ENCODE measurements at places on chromosomes 4 and X.

DNA sequence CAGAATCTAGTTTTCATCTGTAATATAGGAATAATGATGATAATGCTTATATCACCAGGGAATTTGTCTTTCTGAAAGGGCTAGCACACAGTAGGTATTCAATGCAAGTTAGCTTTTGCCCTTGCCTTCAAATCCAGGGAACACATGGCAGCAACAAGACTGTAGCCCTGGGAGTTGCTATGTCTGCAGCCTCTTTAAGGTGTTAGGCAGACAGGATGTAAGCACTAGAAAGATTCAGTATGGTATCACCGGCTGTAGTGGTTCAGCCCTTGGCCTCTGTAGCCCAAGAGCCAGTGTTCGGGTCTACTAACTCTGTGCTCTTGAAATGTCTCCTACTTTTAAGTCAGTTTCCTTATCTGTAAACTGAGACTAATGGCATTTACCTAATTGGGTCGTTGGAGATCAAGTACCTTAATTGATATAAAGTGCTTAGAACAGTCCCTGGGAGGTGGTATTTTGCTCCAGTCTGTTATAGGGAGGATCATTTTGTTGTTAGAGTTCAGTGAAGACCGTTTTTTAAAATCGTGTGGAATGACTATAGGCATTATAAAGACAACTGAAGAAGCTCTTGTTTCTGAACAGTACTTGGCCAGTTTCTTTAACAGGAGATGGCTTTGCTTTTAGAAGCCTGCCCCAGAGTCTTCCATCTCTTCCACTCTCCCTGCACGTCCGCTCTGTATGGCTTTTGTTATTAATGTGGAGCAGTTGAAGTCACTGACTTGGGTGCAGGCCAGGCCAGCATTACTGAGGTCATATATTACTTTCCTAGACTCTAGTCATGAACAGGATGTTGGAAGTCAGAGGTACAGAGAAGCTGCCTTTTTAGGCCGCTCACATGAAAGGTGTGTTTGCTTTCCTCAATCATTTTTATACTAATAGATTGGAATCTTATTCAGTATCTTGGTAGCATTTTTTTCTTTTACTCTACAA, 44.8 kb downstream of the GAB1 start:
- peak; percentile 87 for DNase-seq

DNA sequence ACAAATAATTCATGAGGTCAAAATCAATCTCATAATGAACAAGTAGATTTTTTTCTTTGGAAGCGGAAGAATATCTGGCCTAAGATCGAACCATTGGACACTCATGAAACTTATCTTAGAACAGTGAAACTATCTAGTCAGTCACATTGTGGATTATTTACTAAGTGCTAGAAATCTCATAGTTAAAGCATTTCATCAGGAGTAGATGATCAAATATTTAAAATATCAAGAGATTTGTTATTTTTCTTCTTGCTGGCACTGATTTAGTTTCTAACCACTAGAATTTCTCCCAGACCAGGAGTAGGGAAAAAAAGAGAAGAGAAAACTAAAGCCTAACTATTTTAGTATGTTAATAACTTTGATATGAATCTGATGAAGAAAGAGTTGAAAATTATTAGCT, 105.5 kb downstream of the SHROOM3 start:
- no peak for DNase-seq

DNA sequence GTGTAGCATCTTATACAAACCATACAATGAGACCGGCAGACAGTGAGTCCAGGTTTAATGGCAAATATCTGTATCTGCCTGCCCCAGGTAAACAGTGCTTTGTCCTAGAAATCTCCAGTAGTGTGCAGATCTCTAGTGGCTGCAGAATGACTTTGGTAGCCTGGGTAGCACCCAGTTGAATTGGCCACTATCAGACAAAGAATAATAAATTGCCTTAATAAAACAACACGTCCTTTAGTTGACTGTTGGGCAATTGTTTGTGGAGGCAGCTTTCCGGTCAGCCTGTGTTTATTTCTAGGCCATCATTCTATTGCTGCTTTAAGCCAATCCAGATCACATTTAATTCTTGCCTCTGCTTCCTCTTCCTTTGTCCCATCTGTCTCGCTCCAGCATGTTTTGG, 52.5 kb downstream of the SNX25 start:
- DNase-seq, result no peak

- no peak for DNase-seq
Observed at GRCh38 chrX:16978193-16978984, 31.9 kb downstream of the REPS2 start.

GRCh38 chr4:84312426-84313012, 186.6 kb downstream of the NKX6-1 start:
- DNase-seq, result peak; percentile 33

DNA sequence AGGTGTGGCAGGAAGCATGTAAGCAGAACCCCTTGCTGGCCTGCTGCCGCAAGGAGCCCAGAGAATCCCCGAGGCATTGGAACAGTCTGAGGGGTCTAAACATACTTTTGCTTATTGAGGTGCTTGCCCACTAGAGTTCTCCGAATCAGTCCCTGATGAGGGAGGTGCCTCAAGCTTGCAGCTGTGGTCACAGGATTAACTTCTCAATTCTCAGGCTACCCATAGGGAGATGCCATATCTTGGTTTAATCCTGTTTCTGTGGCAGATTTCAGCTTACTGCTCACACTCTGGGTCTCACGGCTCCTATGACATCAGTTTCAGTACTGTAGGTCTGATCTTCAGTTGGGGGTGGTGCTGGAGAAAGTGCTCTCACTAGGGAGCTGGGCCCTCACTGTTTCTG, 39.9 kb downstream of the CCNG2 start:
- no peak for DNase-seq

GRCh38 chrX:25039036-25039435, 23.3 kb upstream of the ARX start:
- no peak for DNase-seq

DNA sequence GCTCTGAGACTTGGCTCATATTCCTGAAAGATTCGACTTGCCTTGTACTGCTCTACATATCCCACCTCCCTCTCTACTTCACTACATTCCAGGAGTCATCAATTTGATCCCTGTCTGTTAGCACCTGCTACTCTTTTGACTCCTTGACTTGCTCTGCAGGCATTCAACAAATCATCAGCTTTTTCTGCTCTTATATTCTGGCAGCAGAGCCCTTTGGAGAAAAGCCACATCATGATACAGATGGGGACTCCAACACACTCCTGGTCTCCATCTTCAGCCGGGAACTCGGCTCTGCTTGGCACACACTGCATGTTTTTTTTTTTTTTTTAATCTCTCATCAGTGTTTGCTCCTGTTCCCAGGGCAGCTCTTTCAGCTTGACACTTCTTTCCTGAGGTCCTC, 293.2 kb upstream of the LCORL start:
- no peak for DNase-seq

DNA sequence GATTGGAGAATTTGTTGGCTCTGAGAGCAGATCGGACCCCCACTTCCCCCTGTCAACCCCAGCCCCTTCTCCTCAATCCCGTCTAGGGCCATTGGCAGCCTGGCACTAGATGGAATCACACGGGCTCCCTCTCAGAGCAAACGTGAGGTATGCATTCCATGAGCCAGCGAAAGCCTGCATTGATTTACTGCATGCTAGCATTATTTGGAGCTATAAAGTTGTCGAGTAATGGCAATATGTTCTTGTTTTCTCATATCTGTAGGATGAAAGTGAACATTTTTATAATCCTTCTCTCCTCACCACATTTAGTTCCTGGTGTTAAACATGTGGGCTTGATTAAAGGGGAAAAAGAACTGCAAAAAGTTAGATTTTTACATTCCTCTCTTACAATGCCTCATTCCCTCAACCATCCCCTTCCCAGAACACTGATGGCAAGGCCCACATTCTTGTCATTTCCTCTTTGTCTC, 159.2 kb downstream of the SPRY1 start:
- no peak for DNase-seq

DNA sequence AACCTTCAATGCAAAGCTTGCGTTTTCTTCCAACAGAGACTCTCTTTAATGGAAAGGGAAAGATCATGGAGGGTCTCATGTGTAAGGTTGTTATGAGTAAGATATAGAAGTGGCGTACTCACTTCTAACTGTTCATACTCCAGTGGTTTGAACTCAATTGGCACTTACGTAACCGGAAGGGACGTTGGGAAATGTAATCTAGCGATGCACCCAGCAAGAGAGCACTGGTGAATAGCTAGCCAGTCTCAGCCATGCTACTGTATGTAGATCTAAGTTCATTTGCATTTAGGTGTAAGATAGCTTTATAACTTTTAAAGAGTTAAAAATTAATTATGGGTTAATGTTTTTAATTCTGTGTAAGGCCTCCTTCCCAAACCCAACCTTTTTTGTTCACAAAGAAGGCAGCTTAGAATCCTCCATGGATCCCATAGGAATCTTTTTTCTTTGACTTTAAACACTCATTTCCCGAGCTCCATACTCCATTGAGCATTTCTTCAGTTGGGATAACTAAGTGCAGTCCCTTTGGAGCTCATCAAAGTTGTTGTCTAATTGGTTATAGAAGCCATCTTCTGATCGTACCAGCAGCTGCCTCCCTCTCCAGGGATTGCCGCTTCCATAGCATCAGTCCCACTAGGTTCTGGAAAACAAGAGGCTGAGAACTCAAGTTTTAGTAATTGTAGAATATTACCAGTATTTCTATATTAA, 191.1 kb downstream of the RAPGEF2 start:
- no peak for DNase-seq

GRCh38 chrX:123489011-123489410, 243.8 kb downstream of the THOC2 start:
- DNase-seq, result no peak

DNA sequence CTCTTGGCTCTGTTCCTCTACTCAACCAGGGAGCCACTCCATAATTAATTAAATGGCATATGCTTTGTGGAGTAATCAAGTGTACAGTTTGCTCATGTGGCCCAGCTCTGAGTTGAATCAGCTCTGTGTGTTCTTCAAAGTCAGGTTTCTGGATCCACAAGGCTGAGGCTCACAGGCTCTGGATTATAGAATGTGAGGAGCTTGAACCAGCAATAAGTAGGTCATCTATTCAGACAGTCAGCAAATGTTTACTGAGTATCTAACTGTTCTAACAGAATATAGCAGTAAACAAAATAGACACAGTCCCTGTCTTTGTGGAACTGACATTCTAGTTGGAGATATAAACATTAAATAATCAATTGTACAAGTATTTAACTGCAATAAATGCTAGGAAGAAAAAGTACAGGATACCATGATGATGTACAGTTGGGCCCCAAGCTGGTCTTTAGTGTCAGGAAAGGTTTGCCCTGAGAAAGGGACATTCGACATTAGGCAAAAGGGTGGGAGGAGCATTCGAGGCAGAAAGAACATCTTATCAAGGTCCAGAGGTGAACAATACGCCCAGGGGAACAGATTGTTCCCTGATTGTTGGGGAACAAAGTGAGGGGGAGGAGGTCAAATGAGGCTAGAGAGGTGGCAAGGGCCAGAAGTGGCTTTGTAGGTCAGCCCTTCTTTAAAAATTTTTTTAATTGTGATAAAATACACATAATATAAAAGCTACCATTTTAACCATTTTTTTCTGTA, 20.5 kb upstream of the TSR2 start:
- no peak for DNase-seq

DNA sequence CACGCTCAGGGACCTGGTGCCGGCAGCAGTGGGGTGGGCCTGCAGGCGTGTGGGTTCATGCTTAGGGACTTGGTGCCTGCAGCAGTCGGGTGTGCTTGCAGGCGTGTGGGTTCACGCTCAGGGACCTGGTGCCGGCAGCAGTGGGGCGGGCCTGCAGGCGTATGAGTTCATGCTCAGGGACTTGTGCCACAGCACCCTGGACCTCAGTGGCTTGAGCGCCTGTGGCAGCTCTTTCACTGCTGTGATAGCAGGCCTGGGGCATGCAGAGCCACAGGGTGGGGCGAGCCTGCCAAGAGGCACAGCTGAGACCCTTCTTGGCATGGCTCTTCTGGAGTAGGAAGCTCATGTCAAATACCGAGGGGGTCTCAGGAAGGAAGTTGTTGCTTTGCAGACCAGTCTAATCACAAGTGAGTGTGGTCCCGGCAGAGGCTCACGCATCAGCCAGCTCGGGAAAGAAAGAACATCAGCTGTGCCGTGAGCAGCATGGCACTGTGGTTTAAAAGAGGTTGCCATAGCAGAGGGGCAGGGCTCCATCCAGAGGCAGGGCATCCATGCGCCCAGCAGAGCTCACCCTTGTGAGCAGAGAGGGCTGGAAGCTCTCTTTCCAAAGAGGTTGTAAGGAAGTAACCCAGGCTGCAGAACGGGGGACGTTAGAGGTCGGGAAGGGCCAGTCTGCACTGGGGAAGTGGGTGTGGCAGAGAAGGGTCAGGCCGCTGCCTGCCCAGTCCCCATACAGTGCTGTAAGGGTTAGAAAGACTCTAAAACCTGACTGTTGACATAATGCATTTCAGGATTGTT, 21.1 kb downstream of the PIGG start:
- DNase-seq, result no peak

DNA sequence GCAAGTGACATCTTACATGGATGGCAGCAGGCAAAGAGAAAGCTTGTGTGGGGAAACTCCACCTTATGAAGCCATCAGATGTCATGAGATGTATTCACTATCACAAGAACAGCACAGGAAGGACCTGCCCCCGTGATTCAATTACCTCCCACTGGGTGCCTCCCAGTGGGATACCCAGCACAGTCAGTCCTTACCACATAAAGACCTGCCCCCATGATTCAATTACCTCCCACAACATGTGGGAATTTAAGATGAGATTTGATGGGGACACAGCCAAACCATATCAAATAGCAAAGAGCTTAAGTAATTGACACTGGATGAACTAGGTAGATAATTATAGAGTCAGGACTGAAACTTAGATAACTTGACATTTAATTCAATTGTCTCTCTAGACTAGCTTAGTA, 85.6 kb downstream of the SLIT2 start:
- no peak for DNase-seq

DNA sequence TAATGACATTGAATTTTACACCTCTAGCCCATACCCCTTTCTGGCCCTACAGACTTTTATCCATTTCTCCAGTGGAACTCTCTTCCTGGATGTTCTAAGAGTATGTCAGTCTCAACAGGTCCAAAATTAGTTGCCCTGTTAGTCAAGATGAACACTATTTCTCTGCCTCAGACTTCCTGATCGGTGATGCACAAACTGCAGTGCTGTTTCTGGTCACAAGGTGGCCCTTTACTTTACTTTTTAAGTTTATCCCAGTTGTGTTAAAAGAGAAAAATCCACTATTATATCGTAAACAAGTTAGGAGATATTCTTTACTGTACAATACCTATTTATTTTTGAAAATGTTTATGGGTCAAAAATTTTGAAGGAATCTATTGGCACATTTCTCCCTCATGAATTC, 13.1 kb downstream of the TCEAL7 start:
- DNase-seq, result no peak

GRCh38 chrX:138877746-138878145, 166.2 kb upstream of the FGF13 start:
- DNase-seq, result no peak

GRCh38 chr4:98514741-98515469, 143.5 kb downstream of the TSPAN5 start:
- no peak for DNase-seq

DNA sequence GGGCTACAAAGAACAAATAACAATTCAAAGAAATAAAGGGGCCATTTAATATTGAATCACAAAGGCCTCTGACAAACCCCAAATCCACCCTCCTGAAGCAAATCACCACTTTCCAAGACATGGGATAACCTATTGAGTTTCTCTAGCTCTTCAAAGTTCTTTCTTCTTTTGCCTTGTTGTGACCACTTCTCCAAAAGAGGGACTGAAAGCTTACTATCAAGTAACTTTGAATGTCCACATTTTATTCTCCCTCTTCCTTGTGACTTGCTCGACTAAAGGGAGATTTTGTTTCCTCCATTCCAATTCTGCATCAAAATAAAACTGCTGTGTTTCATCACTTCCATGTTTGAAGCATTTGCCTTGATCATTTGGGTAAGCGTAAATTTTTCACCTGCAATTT, 166.6 kb upstream of the SLC7A11 start:
- no peak for DNase-seq

All from heart left ventricle (tissue), 16 donors.